ENCODE measurements at places on chromosomes 6 and 20.
A peak's percentile ranks its signal among the peaks of the same experiment; 100 is the strongest.

DNA sequence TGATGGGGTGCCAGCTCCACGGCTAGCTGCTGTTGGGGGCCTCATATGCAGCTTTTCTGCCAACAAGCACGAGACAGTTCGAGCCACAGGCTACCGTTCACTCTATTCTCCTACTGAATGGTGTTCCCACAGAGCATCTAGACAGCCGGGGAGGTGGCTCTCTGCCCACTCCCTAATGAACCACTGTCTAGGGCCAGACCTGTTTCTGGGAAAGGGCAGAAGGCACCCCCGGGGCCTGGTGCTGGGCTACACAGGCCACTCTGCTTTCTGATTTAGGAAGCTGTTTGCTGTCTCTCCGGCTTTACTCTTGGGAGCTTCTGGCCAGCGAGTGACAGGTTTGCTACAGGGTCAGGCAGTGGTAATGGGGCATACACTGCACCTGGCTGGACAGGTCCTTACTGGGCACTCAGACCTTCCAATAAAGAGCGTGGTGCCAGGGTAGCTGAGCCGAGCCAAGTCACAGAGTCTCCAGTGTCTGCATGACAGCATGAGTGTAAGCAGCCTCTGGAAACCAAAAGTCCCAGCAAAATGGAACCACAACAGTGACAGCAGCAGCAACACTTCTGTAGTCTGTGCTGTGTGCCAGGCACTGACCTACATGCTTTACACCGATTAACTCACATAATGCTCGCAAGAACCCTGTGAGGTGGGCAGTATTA lies 8.4 kb downstream of the CCDC167 start:
- no peak for DNase-seq

DNA sequence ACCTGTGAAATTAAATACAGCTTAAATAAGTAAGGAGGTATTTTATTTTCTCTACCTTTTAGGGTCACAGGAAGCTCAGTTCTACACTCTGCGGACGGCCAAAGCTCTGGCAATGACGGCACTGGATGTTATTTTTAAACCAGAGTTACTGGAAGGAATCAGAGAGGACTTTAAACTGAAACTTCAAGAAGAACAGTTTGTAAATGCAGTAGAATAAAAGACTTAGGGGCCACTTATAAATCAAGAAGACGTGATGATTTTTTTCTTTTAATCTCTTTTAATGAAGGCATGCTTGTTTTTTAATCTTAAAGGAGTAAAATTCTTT lies 16.2 kb downstream of the PM20D2 start:
- DNase-seq, result no peak

- peak; percentile 11 for DNase-seq
Observed at GRCh38 chr6:36912586-36912985, 26.8 kb downstream of the C6orf89 start.

DNA sequence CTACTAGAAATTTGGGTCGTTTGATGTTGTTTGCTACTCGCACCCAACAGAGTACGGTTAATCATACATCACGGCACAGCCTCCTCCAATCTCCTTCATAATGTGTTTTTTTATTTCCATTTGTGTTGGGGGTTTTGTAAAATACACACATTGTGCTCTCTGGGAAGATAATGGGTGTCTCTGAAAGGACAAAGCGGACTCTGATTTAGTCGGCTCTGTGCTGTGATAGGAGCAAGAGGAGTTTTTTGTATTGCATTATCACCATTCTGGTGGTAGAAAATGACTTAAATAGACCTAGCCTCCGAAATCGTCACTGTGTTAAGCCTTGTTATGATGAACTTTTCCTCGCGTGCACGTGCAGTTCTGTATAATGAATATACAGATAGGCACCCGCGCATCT lies 196.3 kb downstream of the CDH4 start:
- no peak for DNase-seq

- DNase-seq, result no peak
Observed at GRCh38 chr6:14540276-14540675, 422.7 kb downstream of the CD83 start.

Measured in stimulated activated CD8-positive, alpha-beta memory T cell treated with anti-CD3 and anti-CD28 coated beads, Interleukin-15, amount 100 ng/mL, for 24 hours (primary cell).